ENCODE measurements at places on chromosomes 3 and 15.

- no peak for DNase-seq
Measured at GRCh38 chr3:86996261-86996955, 5.5 kb upstream of the VGLL3 start.

DNA sequence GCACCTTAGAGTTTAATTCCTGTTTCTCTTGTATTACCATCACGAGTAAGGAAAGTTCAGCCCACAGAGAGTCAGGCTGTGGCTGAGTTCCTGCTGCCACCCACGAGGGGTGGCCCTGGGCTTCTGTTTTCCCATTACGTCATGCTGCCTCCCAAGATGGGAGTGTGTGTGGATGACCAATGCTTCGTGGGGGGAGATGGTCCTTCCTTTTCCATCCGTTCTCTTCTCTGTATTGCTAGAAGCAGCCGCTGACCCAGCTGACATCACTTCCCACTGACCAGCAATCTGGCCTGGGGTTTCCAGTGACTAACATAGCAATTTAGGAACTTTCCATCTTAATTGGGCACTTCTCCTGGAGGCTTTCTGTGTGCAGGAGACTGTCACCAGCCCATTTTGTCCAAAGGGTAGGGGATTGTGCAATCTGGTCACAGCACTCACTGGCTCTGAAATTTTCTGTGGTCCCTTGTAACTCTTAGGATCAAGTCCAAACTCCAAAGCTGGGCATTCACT lies 9.3 kb downstream of the IRAK2 start:
- DNase-seq: peak; percentile 31

DNA sequence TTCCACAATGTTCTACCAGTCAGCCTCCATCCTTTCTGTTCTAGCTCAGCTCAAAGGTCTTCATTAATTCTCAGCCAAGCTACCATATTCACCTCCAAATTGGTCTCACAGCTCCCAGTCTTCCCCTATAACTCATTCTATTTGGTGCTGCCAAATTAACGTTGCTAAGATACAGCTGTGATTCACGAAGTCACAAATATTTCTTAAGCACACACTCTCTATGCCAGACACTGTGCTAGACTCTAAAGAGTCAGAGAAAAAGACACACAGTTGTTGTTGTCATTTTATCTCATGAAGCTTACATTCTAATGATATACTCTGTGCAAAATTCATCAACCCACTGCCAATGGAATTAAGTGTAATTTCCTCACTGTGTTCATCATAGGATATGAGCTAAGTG lies 102.8 kb downstream of the FRMD5 start:
- no peak for DNase-seq

GRCh38 chr3:54660714-54661132 lies 267.1 kb downstream of the LRTM1 start:
- no peak for DNase-seq

DNA sequence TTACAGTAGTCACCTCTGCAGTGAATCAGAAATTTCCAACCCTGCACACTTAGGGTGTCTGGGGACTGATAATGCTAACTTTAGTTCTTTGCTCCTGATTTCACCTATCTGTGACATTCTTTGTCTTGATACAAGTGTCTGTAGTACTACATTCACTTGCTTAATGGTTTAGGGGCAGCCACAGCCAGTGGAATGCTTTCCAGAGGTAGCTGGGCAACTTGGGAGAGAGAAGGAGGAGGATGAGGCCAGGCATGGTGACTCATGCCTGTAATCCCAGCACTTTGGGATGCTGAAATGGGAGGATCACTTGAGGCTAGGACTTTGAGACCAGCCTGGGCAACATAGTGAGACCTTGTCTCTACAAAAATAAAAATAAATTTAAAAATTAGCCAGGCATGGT lies 8.5 kb downstream of the BAHD1 start:
- DNase-seq: no peak

- no peak for DNase-seq
Measured at GRCh38 chr3:167918008-167918596, 177.6 kb downstream of the GOLIM4 start.

DNA sequence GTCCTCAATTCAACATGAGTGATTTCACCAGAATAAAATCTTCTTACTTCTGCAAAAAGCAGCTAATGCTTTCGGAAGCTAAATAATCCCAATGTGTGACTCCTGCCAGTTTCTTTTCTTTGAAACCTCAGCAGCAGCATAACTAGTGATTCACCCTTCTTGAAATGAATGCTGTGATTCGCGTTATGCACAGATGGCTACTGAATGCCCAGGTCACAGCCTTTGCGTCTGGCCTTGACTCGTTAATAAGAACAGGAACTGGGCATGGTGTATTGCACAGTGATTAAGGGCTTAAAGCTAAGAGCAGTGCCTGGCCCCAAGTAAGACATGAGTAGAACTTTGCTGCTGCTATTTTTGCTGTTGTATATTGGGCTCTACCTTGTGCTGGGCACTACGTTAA lies 19.0 kb downstream of the CGNL1 start:
- no peak for DNase-seq

GRCh38 chr3:172516318-172517214 lies 6.7 kb downstream of the TNFSF10 start:
- DNase-seq: peak; percentile 45

GRCh38 chr15:69860321-69860720 lies 237.4 kb downstream of the TLE3 start:
- DNase-seq: no peak

Measured in CD4-positive, alpha-beta T cell treated with Interleukin-10 for 1 hour (primary cell).